Osteoblast (primary cell): ENCODE measurements at places on chromosomes 2 and 18. TPM values are rescaled to one million over a fixed set of nuclear protein-coding genes. Genes with fewer than 3 reads are reported as not detected.

Gene SERPINB11
- not detected in 2 replicates for total RNA-seq

Gene RNF125
- under 0.01 and 0.59 TPM in 2 replicates for total RNA-seq

Gene INHBB
- total RNA-seq, result under 0.01 and 0.29 TPM in 2 replicates

Gene DYSF
- 2.7 and 4.3 TPM in 2 replicates for total RNA-seq

Gene TNP1
- total RNA-seq, result not detected in 2 replicates

Gene NEB
- 0.29 and 0.36 TPM in 2 replicates for total RNA-seq

Gene RGPD3
- total RNA-seq, result 0.36 and 0.59 TPM in 2 replicates

Gene ZNF521
- 27.5 and 33.6 TPM in 2 replicates for total RNA-seq

Gene ZFAND2B
- 25.0 and 26.5 TPM in 2 replicates for total RNA-seq

Gene SERPINB12
- not detected in 2 replicates for total RNA-seq
